ENCODE measurements at places on chromosomes 13 and 19.

DNA sequence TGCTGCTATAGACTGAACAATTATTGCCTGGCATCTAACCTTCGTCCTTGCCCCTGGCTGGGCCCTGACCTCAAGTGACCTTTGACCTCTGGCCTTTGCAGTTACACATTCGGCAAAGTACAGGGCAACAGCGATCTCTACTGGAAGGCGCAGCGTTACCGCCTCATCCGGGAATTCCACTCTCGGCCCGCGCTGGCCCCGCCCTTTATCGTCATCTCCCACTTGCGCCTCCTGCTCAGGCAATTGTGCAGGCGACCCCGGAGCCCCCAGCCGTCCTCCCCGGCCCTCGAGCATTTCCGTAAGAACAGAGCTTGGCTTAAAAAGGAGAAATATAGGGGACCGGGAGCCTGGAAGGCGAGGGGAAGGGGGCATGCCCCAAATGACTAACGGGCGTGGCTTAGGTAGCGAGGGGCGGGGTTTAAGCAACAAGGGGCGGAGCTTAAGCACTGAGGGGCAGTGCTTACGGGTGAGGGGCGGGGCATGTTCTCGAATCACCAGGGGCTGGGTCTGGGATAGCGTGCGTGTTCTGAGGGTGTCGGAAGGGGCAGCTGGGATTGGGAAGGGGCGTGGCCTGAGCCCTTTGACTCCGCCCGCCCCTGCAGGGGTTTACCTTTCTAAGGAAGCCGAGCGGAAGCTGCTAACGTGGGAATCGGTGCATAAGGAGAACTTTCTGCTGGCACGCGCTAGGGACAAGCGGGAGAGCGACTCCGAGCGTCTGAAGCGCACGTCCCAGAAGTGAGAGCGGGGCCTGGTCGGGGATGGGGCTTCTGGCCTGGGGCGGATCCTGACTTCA is 52.7 kb downstream of the TRPM4 start:
- DNase-seq = peak; percentile 5

- DNase-seq = no peak
These were observed 41.5 kb downstream of the FOXO1 start for GRCh38 chr13:40624986-40625385.

GRCh38 chr19:10929402-10929794 is 787 bp downstream of the TIMM29 start:
- no peak for DNase-seq

GRCh38 chr13:98839856-98840769 is 87.6 kb upstream of the SLC15A1 start:
- peak; percentile 17 for DNase-seq

- DNase-seq = no peak
These were observed 175.2 kb downstream of the PAN3 start for GRCh38 chr13:28313579-28313978.

DNA sequence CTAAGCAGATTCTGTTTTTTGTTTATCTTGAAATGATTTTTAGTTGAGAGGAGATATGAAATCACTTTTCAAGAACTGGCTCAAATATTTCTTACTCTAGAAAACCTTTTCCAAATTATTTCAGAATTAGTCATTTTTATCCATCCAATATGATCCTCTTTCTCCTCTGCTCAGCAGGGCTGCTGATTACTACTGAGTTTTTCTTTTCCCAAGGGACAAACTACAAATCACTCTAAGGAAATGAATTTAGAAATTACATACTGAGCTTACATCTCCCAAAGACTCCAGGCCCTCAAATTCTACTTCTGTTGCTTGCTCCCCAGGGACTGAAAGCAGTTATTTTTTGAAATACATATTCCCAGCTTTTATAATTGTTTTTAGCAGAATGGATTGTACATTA is 87.4 kb upstream of the UFM1 start:
- DNase-seq = no peak

- DNase-seq = no peak
These were observed 18.8 kb upstream of the GAS6 start for GRCh38 chr13:113882716-113883115.

GRCh38 chr19:30968210-30968609 is 381.0 kb downstream of the TSHZ3 start:
- no peak for DNase-seq

Data from activated naive CD4-positive, alpha-beta T cell (primary cell).